ENCODE measurements at places on chromosomes 6 and 20.
A peak's percentile ranks its signal among the peaks of the same experiment; 100 is the strongest.

DNA sequence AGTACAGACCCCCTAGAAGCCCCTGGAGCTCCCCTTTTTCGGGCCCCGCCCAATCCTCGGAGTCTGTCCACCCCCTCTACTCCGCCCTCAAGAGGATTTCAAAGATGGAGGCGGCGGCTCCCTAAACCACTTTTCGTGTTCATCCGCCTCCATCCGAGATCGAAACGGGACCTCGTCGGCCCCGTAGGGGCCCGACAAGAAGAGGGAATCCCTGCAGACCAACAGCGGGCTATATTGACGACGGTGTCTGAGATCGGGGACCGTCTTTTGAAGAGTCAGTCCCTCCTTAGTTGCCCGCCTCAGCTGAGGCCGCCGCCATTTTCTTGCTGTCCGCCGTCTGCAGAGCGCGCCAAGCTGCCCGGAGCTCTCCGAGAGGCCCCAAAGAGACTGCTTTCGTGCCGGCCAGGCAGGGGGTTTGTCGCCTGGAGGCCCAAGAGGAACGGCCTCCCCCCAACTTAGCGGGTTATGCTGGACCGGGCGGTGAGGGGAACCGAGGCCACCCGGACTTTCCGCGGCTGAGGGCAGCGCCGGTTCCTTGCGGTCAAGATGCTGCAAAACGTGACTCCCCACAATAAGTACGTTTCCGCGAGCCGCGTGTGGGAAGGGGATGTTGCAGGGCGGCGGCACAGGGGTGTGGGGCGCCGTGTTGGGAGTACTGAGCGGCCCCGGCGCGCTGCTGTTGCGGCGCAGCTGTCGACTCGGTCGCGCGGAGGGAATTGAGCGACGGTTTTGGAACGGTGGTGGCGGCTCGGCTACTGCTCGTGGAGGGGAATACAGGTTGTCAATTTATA lies 4.2 kb downstream of the BRD2 start:
- no peak for DNase-seq

- peak; percentile 3 for DNase-seq
These were observed 264.5 kb downstream of the CD83 start for GRCh38 chr6:14381829-14382677.

- DNase-seq: no peak
These were observed 156.2 kb upstream of the CST7 start for GRCh38 chr20:24792641-24793495.

GRCh38 chr6:56724455-56724854 lies 81.8 kb upstream of the DST start:
- DNase-seq: no peak

DNA sequence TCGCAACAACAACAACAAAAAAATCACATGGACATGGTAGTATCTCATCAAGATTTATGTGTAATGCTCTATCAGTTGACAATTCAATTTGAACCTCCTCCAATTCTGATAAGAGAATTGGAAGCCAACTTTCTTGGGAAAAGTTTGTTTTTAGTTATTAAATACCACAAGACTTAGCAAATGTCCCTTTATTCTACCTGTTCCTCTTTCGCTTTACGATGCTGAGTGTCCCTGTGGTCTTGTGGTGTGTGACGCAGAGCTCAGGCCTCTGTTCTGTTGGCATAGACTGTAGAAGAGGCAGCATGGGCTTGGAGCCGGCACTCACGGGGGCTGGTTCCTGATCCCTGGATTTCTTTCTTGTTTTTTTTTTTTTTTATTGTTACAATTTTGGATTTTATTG lies 76.7 kb downstream of the PSMB1 start:
- DNase-seq: no peak

All from NAMALWA (cell line).